ENCODE measurements at places on chromosomes 3 and 15.

DNA sequence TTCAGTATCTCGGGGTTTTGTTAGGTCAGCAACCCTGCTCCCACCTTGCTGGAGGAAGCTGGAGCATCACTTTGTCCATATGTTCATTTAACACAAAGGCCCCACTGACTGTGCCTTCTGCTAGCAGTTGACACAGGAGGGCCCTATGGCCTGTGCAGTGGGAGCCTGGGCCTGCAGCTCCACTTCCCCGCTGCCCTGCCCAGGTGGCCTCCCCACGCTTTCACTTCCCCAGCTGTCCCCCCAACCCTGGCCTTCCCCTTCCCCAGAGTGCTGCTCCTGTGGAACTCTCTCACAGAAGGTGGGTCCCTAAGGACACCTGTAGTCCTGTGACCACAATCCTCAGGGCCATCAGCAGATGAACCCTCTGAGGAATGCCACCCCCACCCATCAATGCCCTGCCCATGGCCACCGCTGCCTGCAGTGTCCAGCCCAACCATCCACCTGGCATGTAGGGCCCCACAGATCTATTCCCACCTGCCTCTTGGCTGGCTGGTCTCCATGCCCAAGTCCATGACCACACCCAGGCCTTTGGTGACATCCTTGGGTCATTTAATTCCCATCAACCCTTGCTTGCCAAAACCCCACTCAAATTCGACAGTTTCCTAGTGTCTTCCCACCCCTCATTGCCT lies 13.5 kb downstream of the TBC1D21 start:
- no peak for DNase-seq

DNA sequence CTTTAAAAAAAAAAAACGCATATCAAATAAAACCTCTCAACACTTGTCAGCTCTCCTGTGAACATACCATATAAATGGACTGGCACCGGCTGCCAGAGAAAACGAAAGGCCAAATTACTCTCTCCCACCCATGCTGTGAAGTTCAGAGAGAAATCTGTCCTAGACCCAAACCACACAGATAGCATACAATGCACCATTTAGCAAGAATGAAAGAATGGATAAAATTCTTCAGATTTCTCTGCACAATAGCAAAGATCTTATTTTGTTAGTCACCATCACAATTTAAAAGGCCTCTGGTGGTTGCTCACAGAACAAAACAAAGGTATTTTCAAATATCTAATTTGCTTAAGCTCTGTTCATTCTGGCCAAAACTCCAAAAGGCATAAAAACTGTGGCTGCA lies 93.9 kb upstream of the BHLHE40 start:
- no peak for DNase-seq

DNA sequence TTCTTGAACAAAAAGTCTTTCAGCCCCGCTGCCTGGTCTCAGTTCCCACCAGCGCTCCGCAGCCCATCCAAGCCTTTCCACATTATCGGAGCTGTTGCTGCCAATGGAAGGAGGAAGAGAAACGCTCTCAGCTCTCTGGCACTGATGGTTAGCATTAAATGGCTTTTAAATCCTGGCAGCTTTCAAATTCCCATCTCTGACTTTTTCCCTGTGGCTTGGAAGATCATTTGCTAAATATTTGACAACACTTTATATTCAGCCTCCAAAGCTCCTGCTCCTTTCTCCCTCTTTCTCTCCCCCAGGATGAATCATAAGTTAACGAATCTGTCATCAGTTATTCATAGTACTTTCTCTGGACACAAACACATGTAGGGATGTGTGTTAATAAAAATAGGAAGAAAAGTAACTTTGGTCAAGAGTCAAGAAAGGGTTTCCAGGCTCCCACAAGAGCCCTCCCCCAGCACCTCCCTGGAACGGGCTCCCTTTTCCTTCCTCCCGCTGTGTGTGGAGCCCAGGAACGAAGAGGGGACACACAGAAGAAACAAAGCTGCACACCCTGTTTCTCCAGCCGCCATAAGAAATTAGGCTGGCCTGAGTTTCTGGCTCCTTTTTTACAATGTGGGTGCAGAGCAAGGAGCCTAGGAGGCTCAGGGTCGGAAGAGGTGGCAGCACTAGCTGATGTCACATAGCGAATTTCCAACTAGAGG lies 47.6 kb upstream of the TSEN2 start:
- no peak for DNase-seq

DNA sequence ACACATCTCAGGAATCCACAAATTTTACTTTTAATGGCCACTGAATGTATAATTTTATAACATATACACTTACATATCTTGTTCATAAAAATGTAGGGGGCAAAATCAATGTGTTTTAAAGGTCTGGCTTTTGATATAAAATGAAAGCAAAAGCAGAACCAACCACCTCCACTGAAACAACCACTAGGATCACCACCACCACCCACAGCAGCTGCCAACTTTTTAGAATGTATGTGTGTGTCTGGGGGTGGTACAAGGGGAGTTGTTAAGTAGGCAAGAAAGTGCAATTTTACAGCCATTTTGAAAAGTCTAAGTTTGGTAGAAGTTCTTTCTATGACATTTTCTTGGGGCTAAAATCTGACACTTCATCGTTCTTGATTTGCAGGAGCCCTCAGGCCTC lies 44.0 kb downstream of the OTOL1 start:
- no peak for DNase-seq

DNA sequence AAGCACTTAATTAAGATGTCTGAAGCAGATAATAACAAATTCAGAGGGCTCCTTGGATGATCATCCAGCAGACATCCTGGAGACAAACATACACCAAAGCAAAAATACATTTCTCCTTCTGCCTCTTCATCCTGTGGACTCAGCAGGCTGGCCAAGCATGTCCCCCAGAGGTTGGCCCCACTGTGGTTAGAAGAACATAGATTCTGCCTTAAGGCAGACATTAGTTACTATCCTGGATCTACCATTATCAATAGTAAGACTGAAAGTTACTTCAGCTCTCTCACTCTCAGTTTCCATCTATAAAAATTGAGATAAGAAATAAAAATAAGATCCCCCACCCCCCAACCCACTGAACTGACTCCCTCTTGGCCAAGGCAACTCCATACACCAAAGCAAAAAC lies 28.6 kb upstream of the TGFBR2 start:
- peak; percentile 5 for DNase-seq

- no peak for DNase-seq
Observed at GRCh38 chr3:192795021-192795420, 67.7 kb upstream of the FGF12 start.

DNA sequence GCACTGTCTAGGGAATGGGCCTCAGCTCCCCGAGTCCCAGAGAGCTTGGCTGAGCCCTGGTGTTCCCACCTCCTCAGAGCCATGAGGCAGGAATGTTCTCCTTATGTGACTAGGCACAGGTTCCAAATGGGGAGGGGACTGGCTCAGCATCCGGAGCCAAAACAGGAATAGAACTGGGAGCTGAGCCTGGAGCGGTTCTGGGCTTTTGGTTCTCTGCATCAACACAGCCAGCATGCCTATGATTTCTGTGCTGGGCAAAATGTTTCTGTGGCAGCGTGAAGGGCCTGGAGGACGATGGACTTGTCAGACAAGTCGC lies at the start of gene FAM131A:
FAM131A (plus strand) TSS at position 202 of the 316 bp plus-strand sequence; CDS start at position 233, 31 bp downstream.
- DNase-seq, result no peak

DNA sequence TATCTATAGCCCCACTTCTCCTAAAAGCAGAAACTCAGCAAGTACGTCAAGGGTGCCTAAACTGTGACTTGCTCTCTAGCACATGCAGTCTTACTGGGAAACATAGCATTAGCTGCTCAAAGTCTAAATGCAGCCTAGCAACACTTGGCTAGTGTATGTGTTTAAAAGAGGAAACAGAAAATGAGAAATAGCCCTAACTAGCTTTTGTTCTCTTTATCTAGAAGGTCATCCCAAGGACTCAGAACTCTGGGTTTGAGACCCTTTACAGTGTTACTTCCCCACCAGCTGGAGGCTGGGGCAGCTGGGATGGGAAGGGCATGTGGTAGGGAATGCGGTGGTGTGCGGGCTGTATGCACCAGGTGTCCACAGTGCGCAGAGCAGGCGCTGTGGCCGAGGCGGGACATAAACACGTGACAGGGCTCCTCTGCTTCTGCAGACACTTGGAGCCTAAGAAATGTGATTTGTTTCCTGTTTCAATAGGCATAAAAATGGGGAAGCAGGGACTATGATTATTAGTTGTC lies 13.3 kb downstream of the ETV5 start:
- no peak for DNase-seq

GRCh38 chr15:88080616-88081015 lies 175.9 kb downstream of the NTRK3 start:
- DNase-seq, result no peak

DNA sequence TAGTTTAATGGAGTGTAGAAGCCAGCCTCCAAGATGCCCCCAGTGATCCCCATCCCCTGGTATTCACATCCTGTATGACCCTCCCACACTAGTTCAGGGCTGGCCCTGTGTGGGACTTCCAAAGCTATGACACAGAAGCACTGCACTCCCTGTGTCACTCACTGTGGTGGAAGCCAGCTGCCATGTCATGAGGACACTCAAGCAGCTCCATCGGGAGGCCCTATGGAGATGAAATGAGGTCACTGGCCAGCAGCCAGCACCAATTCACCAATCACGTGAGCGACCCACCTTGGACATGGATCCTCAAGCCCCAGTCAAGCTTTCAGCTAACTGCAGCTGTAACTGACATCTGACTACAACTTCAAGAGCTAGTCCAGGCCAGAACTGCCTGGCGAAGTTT lies 3.9 kb upstream of the ACAN start:
- no peak for DNase-seq

DNA sequence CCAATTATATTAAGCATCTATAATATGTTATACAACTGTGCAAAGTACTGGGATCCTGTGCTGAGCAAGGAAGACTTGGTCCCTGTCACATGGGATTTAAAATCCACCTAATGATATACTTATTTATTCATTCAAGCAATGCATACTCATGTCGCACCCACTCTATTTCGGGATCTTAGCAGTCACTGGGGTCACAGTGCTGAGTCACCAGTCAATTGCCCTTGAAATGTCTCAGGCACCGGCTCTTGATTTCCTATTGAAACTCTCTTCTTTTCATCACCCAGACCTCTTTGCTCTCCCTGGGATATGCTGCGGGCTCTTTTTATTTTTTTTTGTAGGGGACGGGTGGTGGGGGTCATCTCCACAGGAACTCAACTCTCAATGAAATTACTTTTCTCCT lies 194.5 kb upstream of the GAP43 start:
- no peak for DNase-seq

GRCh38 chr3:112689385-112689784 lies 48.4 kb upstream of the CCDC80 start:
- DNase-seq, result no peak

DNA sequence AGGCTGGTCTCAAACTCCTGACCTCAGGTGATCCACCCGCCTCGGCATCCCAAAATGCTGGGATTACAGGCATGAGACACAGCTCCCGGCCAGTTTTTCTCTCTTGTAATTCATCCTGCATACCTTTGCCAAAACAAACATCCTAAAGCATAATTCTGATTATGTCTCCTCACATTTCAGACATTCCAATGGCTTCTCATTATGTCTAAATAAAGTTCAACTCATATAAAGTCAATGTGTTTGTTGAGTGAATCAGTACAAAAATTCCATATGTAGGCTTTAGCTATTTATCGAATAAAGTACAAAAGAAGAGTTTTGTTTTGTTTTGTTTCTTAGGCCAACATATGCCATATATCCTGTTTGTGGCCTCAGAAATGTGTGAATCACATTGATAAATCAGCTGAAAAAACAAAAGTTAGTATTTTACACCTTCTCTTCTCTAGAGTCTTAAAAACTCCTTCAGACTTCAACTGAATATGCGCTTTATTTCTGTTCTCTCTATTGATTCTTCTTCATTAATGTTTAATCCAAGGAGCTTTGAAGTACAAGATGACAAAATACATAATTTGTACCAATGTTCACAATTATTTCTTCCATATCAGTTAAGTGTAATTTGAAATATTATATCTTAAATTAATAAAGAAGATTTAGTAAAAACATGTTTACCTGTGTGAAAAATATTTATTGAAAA lies 165.8 kb downstream of the MECOM start:
- no peak for DNase-seq

GRCh38 chr15:47669221-47669620 lies 48.1 kb upstream of the SEMA6D start:
- DNase-seq, result no peak

DNA sequence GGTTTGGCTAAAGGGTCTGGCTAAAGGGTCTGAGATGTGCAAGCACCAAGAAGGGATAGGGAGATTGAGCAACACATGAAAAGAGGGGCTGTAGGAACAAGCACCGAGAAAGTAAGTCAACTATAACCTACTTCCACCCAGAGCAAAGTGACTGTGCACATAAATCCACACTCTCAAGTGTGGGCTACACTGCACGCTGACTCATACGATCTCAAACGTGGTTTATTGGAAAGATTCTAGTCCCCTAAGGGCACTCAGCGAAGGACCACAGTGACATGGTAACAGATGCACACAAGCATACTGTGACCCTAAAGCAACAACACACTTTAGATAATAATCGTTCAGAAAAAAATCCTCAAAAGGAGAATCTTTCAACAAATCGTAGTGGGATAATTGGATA lies 48.0 kb downstream of the EHHADH start:
- no peak for DNase-seq

DNA sequence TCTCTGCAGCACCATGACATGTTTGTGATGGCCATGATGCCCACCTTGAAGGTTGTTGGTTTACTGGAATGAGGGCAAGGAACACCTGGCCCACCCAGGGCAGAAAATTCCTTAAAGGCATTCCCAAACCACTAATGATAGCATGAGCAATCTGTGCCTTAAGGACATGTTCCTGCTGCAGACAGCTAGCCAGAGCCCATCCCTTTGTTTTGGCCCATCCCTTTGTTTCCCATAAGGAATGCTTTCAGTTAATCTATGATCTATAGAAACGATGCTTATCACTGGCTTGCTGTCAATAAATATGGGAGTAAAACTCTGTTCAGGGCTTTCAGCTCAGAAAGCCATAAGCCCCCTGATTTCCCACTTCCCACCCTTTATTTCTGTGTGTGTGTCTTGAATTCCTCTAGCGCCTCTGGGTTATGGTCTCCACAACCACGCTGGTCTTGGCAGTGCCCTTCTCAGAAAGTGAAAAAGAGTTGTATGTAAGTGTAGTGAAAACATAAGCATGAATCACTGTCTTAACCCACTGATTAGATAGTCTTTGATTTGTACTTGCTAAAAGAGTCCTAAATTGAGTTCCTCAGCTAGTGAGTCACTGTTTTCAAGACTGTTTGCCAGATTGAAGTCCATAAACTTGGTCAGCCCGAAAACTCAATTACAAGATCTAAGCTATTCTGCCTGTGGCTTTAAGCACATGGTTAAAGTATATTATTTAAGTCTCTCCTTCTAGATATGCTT lies 19.0 kb upstream of the CCR2 start:
- no peak for DNase-seq

GRCh38 chr3:47313341-47314055 lies 30.8 kb downstream of the KLHL18 start:
- no peak for DNase-seq

DNA sequence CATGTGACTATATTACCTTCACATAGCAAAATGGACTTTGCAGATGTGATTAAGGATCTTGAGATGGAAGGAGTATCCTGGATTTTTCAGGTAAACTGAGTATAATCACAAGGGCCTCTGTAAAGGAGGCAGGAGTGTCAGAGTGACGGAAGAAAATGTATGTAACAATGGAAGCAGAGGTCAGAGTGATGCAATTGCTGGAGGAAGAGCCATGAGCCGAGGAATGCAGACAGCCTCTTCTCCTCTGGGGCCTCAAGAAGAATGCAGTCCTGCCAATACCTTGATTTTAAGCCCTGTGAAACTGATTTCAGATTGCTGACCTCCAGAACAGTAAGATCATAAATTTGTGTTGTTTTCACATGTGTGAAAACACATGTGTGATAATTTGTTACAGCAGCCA lies 15.1 kb downstream of the HEMK1 start:
- no peak for DNase-seq

- no peak for DNase-seq
Observed at GRCh38 chr15:73784291-73784690, 31.1 kb upstream of the INSYN1 start.
